ENCODE measurements at places on chromosomes 3 and 15.

DNA sequence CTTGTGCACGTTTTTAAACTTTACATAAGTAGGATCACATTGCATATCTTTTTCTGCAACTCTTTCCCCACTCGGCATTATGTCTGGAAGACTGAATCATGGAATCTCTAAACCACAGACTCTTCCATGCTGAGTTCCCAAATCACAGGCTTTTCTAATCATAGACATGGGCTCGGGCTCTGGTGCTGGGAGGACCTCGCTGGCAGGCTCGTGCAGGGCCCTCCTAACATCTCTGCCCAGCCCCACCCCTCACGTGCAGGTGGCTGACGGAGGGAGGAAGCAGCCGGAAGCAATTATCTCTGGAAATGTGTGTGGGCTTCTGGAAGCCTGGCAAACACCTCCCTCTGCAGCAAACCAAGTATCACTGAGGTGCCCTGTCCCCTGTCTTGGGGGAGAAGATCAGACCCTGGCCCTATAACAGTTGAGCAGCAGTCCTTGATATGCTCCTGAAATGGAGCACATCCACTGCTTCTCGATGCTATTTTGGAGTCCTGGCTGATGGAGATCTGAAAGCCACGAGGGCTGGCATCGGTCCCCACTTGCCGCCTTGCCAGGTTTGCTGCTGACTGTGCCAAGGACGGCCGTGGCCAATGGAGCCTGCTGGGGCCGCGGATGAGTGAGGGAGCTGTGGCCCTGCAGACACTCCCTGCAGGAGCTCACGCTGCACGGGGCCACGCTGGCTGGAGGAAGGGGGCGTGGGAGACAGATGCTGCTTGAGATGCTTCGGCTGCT, 4.4 kb upstream of the IQSEC1 start:
- DNase-seq = no peak

- DNase-seq = no peak
Measured at GRCh38 chr3:37862219-37862902, 681 bp downstream of the CTDSPL start.

DNA sequence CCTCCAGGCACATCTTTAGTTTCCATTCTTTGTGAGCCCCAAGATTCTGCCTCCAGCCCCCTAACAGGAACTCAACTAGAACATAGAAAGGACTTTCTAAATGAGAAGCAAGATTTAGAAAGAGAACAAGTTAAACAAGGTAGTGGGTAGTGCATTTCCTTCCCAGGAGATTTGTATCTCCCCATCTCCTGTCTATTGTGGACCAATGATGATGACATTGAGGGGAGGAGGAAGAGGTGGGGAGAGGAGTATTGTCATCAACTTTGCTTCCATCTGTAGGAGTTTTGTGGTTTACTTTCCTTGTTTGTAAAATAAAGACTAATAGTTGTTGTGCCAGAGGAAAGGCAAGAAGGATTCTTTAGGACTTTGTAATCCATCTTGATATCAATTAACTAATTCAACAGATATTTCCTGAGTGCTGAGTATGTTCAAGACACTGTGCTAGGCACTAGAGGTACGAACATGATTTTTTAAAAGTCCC, 235.3 kb upstream of the ROPN1 start:
- no peak for DNase-seq

GRCh38 chr15:66953523-66954229, 111.7 kb upstream of the SMAD3 start:
- no peak for DNase-seq

DNA sequence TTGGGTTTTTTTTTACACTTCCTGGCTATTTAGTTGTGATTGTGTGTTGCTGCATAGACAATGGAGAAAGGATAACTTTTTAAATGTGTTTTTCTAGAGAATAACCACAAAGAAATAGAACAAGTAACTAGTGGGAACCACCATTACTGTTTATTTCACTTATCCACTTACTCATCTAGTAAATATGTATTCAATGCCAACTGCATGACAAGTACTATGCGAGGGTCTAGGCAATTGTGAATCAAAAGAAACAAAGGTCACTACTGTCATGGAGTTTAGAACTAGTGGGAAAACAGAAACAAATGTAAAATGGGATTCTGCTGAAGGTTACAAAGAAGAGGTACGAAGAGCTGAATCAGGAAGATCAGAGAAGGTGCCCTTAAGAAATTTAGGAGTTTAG, 600.9 kb upstream of the ROBO2 start:
- DNase-seq = no peak

- DNase-seq = no peak
Measured at GRCh38 chr15:40957041-40957555, 3.8 kb downstream of the CHAC1 start.

- no peak for DNase-seq
Measured at GRCh38 chr3:87145553-87145952, 81.6 kb upstream of the CHMP2B start.
